ENCODE measurements at places on chromosomes 2 and 18.

GRCh38 chr2:127580167-127581049 is 44.9 kb downstream of the MYO7B start:
- DNase-seq = no peak
- no peak overlapping the region for H3K27ac ChIP-seq
- H3K4me1 ChIP-seq = no peaks in the 10 kb centered on the region
- H3K4me3 ChIP-seq = no peak overlapping the region

- peaks cover 9% of the 10 kb centered on the region for H3K4me1 ChIP-seq
- H3K4me3 ChIP-seq = no peak overlapping the region
- no peak overlapping the region for H3K27ac ChIP-seq
- no peaks in the 10 kb centered on the region for H3K27me3 ChIP-seq
- H3K36me3 ChIP-seq = no peaks in the 10 kb centered on the region
- no peak for DNase-seq
Measured at GRCh38 chr2:109526442-109526970, 87.3 kb downstream of the SEPTIN10 start.

DNA sequence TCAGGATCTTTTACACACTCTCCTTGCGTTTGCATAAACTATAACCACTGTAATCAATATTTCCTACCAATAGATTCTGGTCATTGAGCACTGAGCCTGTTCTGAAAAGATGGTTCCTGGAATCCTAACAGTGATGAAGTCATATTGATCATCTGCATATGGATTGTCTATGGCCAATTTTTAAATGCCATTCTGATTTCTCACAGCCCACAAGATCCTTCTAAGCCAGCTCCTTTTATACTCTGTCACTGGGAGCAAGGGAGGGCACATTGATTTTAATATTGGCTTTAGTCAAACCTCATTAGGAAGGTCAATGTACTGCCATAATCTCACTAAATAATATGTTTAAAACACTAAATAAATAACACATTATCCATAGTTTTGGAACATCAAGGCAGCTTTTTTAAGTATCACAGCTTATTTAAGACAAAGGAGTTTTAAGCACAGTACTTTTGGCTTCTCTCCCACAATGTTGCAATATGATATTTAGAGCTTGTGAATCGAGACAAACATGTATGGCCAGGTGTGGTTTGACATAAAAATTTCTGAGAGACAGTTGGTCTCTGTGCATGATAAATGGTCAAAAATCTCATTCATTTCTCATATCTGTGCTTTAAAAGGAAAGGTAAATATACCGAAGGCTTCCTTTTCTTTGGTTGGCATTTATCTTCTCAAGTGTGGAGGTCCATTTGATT is 267.3 kb downstream of the MTX2 start:
- no peak overlapping the region for H3K27ac ChIP-seq
- no peaks in the 10 kb centered on the region for H3K36me3 ChIP-seq
- H3K4me3 ChIP-seq = no peak overlapping the region
- no peak for DNase-seq

- H3K27me3 ChIP-seq = no peaks in the 10 kb centered on the region
- no peaks in the 10 kb centered on the region for H3K36me3 ChIP-seq
- H3K4me1 ChIP-seq = no peaks in the 10 kb centered on the region
- DNase-seq = no peak
- H3K4me3 ChIP-seq = no peak overlapping the region
Measured at GRCh38 chr2:58056192-58056916, 9.7 kb downstream of the VRK2 start.

GRCh38 chr2:177818412-177818811 is 254.2 kb downstream of the PDE11A start:
- no peak overlapping the region for H3K27ac ChIP-seq
- DNase-seq = no peak
- no peaks in the 10 kb centered on the region for H3K36me3 ChIP-seq
- H3K27me3 ChIP-seq = no peaks in the 10 kb centered on the region
- H3K4me1 ChIP-seq = no peaks in the 10 kb centered on the region

GRCh38 chr18:8813611-8814010 is 108.3 kb downstream of the MTCL1 start:
- 0 out of 2 replicates have a peak, but pooled peaks cover 17% of the 10 kb centered on the region for H3K36me3 ChIP-seq
- no peaks in the 10 kb centered on the region for H3K4me1 ChIP-seq
- no peak for DNase-seq
- no peak overlapping the region for H3K4me3 ChIP-seq
- H3K27me3 ChIP-seq = no peaks in the 10 kb centered on the region

- H3K4me3 ChIP-seq = no peak overlapping the region
- peaks cover 8% of the 10 kb centered on the region for H3K27me3 ChIP-seq
- H3K36me3 ChIP-seq = no peaks in the 10 kb centered on the region
- DNase-seq = no peak
- no peak overlapping the region for H3K27ac ChIP-seq
- peaks cover 3% of the 10 kb centered on the region for H3K4me1 ChIP-seq
Measured at GRCh38 chr2:217691920-217692666, 310.7 kb downstream of the TNS1 start.

- H3K36me3 ChIP-seq = peaks cover 20% of the 10 kb centered on the region
- no peaks in the 10 kb centered on the region for H3K27me3 ChIP-seq
- H3K4me3 ChIP-seq = no peak overlapping the region
- no peak for DNase-seq
- no peak overlapping the region for H3K27ac ChIP-seq
Measured at GRCh38 chr2:173952267-173953046, 12.7 kb downstream of the SP3 start.

- no peak for DNase-seq
- no peaks in the 10 kb centered on the region for H3K27me3 ChIP-seq
- no peaks in the 10 kb centered on the region for H3K36me3 ChIP-seq
- no peak overlapping the region for H3K4me3 ChIP-seq
- no peaks in the 10 kb centered on the region for H3K4me1 ChIP-seq
- H3K27ac ChIP-seq = no peak overlapping the region
Measured at GRCh38 chr2:82986899-82987298, 1472.2 kb downstream of the SUCLG1 start.

Data from HCT116 (cell line).